ENCODE measurements at places on chromosomes 6 and 20. TPM values are rescaled to one million over a fixed set of nuclear protein-coding genes. Genes with fewer than 3 reads are reported as not detected.
A peak's percentile ranks its signal among the peaks of the same experiment; 100 is the strongest.

The IL17F gene
- total RNA-seq = not detected

The DEF6 gene
- total RNA-seq = 1.5 TPM

The TCP11 gene
- total RNA-seq = not detected

The RGS17 gene
- not detected for total RNA-seq

The LY6G6F gene
- not detected for total RNA-seq

The SSR1 gene
- total RNA-seq = 110 TPM

The SIRPB1 gene
- 0.40 TPM for total RNA-seq

The TINAG gene
- total RNA-seq = not detected

The PDYN gene
- not detected for total RNA-seq

The TEAD3 gene
- 6.3 TPM for total RNA-seq

The POPDC3 gene
- total RNA-seq = not detected

- no peak for DNase-seq
Observed at GRCh38 chr6:17423026-17423425, 29.6 kb downstream of the CAP2 start.

DNA sequence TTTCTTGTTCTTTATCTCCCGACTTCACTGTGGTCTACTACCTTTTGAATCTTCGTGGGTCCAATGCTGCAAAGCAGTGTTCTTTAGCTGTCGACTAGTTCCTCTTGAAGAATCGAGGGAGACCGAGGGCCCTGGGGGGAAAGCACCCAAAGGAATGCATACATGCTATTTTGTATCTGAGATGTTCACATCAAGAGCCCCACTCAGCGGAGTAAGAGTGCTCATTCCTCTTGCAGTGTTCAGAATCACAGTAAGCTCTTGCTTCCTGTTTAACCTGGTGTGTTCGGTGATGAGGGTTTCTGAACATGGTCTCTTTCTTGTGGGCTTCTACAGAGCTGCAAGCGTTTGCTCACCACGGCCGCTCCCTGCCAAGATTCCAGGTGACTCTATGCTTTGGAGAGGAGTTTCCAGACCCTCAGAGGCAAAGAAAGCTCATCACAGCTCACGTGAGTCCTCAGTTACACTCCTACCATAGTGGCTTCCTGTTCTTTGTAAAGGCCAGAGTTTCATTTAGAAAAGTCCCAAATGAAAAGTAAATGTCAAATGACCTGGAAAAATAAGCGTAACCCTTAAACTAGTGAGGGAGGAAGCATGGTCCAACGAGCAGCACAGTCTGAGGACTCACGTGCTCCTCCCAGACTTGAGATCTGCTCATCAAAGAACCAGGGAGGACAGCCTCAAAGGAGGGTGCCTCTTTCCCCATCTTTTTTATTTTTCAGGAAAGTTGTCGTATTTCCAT, 13.3 kb downstream of the IRF4 start:
- DNase-seq = no peak

GRCh38 chr6:4489538-4489937, 286.7 kb upstream of the CDYL start:
- no peak for DNase-seq

DNA sequence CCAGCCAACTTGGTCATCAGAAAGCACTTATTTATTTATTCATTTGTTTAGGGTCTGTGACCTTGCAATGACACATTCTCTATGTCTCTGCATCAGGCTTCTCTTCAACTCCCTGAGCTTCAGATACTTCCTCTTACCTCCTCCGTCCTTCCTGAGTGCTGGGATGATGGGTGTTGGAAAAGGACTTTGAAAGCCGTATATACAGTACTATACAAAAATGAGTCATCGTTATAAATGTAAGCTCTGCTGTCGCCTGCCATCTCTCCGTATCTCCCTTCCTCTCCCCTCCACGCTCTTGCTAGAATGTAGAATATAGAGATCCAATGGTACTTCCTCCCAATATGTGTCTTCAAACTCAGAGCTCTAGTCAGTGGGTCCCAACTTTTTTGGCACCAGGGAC, 91.9 kb upstream of the SALL4 start:
- no peak for DNase-seq

DNA sequence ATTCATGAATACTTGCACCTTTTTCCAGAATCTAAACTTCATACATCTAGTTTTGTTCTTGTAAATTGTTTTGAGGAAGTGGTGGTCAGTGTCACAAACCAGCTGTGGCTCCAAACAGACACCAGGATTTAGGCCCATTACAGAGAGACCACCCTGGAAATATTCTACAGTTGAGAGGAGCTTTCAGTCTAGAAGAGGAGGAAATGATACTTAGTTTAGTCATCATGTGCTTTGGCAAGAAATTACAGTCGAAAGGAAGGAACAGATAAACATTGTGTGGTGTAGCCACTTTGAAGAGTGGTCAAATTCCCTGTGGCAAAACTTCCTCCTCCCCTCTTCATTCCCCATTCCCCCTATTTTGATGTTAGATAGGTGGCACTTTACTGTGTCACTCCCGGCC, 15.7 kb downstream of the DCBLD1 start:
- DNase-seq = no peak

GRCh38 chr20:35447082-35447789, 8.2 kb upstream of the CEP250 start:
- peak; percentile 87 for DNase-seq

GRCh38 chr6:105391705-105392104, 11.2 kb downstream of the PREP start:
- no peak for DNase-seq

DNA sequence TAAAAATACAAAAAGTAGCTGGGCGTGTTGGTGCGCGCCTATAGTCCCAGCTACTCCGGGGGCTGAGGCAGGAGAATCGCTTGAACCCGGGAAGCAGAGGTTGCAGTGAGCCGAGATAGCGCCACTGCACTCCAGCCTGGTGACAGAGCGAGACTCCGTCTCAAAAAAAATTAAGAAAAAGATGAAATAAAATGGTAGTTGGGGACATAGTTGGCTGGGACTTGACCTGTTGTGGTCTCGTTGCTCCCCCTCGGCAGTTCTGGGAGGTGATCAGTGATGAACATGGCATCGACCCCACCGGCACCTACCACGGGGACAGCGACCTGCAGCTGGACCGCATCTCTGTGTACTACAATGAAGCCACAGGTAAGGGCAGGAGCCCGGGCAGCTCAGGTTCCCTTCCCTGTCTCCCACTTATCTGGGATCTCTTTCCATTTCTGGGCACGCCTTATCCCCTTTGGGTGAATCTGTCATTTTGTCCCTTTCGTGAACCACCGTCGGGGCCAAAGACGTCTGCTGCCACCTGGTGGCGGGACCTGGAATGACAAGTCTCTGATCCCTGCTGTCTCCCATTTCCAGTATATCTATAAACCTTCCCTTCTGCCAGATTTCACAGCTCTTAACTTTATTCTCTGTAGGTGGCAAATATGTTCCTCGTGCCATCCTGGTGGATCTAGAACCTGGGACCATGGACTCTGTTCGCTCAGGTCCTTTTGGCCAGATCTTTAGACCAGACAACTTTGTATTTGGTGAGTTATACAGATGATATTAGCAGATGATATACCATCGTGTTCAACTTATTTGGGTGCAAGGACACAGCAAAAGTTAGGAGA, 2.3 kb downstream of the TUBB start:
- DNase-seq = peak; percentile 85

GRCh38 chr6:9095729-9096128, 660.4 kb upstream of the SLC35B3 start:
- DNase-seq = no peak

DNA sequence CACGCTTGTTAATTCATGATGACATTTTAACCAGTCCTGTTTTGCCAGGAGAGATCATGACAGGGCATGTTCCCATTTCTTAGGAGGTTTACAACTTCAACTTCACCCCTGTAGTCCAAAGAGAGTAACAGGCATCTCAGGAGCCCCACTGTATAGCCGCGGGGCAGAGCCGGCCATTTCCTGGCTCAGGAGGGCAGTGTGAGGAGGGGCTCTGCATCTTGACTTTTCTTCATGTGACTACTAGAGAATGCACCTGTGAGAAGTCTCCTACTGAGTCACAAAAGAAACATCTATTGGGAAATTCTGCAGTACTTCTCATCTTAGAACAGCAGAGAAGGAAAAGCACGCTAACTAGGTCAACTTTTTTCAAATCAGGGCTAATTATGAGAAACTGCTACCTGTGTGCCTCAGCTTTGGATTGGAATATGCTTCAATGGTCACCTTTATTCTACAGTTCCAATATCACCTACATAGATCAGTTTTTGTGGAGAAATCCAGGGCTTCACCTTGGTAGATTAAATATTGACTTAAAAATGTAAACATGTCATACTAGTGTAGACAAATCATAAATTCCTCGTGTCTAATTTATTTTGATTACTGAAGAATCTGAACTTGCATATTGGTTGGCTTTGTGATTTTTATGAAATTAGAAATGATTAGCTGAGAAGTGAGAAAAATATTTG, 28.6 kb upstream of the SIM1 start:
- no peak for DNase-seq

- no peak for DNase-seq
Observed at GRCh38 chr20:54020348-54020747, 50.0 kb downstream of the BCAS1 start.

- no peak for DNase-seq
Observed at GRCh38 chr20:46160661-46161060, 42.5 kb downstream of the CD40 start.

GRCh38 chr6:133553652-133554051, 312.5 kb downstream of the EYA4 start:
- no peak for DNase-seq

- no peak for DNase-seq
Observed at GRCh38 chr6:142236691-142237090, 65.1 kb upstream of the ADGRG6 start.

- DNase-seq = no peak
Observed at GRCh38 chr6:21305893-21306332, 287.6 kb upstream of the SOX4 start.

- DNase-seq = no peak
Observed at GRCh38 chr6:135226537-135226936, 45.4 kb downstream of the MYB start.

DNA sequence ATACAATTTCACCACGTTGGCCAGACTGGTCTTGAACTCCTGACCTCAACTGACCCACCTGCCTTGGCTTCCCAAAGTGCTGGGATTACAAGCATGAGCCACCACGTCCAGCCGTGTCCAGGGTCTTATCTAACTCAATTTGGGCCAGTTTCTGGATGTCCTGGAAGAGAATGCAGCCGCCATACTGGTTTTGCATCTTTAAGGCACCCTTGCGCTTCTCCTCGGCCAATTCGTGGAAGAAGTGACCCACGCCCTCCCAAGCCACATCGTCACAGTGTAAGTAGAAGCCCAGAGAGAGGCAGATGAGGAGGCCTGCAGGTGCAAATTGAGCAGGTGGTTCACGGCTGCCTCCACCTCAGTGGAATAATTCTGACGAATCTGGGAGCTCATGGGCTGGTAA, 3.7 kb upstream of the ZNF335 start:
- no peak for DNase-seq

- DNase-seq = no peak
Observed at GRCh38 chr6:921400-921799, 228.5 kb upstream of the EXOC2 start.

- DNase-seq = no peak
Observed at GRCh38 chr6:118804091-118804490, 89.9 kb upstream of the ASF1A start.

- DNase-seq = no peak
Observed at GRCh38 chr6:73968221-73968757, 272.3 kb downstream of the CD109 start.

GRCh38 chr6:164011321-164011720, 596.8 kb downstream of the QKI start:
- DNase-seq = no peak

GRCh38 chr6:158756977-158757752, 62.0 kb downstream of the EZR start:
- no peak for DNase-seq

DNA sequence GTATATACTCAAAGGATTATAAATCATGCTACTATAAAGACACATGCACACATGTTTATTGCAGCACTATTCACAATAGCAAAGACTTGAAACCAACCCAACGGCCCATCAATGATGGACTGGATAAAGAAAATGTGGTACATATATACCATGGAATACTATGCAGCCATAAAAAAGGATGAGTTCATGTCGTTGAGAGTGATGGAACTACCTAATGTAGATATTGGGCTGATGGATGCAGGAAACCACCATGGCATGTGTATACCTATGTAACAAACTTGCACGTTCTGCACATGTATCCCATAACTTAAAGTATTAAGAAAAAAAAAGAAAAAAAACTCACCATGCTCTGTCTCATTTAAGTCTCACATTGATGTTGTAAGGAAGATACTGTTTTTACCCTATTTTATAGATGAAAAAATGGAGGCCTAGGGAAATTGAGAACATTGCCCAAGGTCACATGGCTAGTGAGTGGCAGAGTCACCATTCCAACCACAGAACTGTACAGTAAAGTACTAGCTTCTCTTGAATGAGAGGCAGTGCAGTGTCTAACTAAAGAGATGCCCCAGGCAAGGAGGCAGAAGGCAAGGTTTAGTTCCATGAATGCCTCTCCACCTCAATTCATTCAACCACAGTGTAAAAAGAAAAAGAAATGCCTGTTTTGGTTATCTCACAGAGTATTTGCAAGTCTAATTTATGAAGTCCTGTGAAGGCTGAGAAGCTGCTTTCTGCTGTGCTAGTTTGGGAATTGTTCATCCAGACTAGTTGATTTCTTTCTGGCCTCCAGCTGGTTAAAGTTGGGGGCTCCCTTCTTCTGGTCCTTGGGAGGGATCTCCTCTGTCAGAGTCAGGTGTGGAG, 68.2 kb downstream of the FIG4 start:
- no peak for DNase-seq

DNA sequence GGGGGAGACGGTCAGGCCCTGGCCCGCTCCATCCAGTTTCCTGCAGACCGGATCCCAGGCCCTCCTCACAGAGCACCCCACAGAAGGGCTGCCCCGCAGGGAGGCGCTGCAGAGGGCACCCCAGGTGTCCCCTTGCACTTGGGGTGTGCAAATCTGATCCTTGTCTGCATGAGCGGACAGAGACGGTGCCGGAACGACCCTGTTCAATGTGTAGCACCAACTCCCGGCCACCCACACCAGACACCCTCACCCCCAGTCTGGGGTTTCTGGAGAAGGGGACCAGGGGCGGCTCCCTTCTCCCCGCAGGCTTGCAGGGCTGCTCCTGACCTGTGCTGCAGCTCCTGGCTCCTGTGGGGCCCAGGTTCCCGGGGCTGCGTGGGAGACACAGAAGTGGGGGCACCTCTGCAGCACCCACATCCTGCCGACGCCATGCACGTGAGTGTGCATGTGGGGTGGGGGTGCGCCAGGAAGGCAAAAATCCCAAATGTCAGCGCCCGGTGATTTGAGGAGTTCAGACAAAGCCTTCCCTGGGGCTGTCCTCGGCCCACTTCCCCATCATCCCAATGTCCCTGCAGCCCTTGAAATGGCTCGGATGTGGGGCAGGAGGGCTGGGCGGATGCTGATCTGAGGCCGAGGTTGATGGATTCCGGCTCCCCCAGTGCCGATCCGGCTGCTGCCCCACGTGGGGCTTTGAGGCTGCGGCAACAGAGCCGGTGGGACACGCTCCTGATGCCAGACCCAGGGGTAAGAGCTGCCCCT, 85.3 kb upstream of the BHLHE23 start:
- peak; percentile 39 for DNase-seq

Measured in left lobe of liver (tissue), 2 donors.